ENCODE measurements at places on chromosomes 6 and 20.
A peak's percentile ranks its signal among the peaks of the same experiment; 100 is the strongest.

- DNase-seq: no peak
These were observed 197.5 kb upstream of the COL21A1 start for GRCh38 chr6:56444855-56445254.

- DNase-seq: no peak
These were observed 53.8 kb downstream of the PHF3 start for GRCh38 chr6:63689421-63689820.

- no peak for DNase-seq
These were observed 63.5 kb upstream of the ADGRF1 start for GRCh38 chr6:47105469-47106178.

DNA sequence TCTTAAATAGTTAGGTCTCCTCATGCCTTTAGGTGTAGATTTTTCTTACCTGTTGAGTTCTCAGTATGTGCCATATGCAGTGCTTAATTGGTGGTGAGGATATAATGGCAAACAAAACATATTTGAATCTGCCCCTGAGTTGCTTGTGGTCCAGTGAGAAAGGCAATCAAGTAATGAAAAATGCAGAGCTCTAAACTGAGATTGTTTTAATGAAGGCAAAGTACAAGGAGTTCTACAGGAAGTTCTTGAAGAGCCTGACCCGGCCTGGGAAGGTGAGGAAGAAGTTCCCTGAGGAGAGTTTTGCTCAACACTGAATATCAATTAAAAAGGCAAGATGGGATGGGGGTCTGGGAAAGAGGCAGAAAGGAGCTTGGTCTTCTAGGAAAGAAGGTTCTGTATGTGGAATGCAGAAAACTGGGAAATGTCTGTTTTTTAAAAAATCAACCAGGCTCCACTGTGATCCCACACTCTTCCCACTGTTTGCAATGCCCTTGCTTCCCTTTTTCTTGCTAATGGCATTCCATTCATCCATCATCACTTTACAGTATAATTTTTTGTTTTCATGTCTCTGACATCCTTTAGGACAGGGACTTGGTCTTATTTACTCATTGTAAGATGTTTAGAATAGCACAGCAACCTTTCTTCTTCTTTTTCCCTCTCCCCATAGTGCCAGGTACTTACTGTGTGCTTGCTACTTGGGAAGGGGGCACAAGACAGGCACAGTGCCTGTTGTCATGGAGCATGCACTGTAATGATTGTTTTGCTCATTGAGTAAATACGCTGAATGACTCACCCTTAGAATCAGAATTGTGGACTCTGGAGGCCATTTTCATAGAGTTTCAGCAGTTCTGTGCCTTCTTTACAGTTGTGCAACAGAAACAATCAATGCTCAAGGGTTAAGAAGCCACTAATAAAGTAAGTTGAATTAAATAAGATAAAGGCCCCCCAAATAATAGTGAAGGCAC is 64.3 kb downstream of the ANKS1A start:
- DNase-seq: no peak

GRCh38 chr20:8150591-8150990 is 18.5 kb downstream of the PLCB1 start:
- no peak for DNase-seq

DNA sequence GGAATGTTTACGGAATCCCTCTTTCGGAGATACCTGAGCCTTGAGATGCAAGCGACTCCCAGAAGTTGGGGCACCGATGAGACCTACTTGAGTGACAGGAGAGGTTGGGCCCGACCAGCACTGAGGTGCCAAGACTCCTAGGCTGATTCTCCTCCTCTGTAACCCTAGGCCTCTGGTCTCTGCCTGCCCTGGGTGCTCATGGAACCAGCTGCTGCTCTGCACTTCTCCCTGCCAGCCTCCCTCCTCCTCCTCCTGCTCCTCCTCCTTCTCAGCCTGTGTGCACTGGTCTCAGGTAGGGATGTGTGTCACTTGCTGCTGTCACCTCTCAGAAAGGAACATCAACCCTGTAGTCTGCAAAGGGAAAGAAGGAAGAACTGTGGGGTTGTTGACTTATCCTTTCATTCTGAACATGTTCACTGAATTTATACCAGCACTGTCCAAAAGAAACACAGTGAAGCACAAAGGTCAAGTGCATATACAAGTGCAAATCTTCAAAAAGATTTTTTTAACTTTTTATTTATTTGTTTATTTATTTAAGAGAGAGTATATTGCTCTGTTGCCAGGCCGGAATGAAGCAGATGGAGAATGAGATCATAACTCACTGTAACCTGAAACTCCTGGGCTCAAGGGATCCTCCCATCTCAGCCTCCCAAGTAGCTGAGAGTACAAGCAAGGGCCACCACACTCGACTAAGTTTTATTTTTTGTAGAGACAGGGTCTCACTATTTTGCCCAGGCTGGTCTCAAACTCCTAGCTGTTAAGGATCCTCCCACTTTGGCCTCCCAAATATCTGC is 913 bp downstream of the BTN2A2 start:
- no peak for DNase-seq

DNA sequence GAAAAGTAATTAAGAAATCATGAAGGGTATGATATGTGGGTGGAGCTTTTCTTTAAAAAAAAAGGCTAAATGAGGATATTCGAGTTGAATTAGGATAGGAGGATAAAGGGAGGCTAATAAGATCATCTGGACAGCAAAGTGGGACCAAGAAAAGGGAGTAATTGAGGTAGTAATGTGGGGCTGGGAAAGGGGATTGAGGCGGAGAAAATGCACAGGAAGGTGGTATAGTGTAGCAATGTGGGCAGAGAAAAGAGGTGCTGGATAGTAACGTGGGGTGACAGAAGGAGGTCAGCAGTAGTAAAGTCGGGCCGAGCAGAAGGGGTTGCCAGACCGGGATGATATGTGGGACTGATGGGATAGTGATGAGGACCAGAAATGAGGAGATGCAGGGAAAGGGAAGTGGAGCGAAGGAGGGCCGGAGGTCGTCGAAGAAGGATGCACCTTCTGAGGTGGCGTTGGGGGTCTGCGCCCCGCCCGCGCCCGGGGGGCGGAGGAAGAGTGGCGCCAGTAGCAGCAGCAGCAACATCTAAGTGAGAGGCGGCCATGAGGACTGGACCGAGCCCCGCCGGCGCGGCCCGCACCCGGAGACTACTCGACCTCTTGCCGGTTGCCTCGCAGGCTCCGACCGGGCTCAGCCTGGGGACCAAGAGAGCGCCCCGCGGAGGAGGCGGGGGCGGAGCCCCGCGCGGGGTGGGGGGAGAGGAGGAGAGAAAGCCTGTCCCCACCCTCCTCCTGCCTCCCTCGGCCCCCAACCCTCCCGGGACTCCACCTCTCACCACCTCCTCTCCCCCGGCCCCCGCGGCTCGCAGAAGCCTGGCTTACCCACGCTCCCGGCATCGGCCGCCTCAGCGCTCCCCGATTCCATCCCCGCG is 887 bp downstream of the GABBR1 start:
- peak; percentile 88 for DNase-seq

GRCh38 chr6:92714346-92714745 is 705.0 kb downstream of the EPHA7 start:
- no peak for DNase-seq

DNA sequence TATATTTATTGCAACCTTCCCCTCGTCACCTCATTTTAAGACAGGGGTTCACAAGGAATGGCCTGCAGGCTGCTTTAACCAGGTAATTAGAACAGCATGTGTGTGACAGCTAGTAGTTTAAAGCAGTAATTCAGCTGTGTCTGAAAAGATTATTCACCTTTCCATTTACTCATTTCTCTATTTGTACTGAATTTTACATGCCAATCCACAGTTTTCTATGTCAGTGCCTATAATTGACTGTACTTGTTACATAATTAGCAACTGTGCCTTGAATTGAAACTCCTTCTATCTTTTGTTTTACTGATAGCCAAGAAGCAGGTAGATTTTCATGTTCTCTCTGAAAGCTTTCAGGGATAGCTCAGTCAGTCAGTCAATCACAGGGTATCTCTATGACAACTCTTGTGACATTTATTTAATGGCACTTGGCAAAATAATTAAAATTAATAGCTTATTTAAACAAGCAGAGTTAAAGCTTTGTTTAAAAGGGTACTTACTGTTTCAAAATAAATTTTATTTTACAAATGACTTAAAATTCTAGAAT is 214.0 kb downstream of the ZFAND3 start:
- no peak for DNase-seq

GRCh38 chr6:111087106-111087835 is at the start of gene SLC16A10:
SLC16A10 (plus strand) TSS chr6:111087503; CDS start chr6:111087753, 250 bp downstream.
- peak; percentile 97 for DNase-seq

DNA sequence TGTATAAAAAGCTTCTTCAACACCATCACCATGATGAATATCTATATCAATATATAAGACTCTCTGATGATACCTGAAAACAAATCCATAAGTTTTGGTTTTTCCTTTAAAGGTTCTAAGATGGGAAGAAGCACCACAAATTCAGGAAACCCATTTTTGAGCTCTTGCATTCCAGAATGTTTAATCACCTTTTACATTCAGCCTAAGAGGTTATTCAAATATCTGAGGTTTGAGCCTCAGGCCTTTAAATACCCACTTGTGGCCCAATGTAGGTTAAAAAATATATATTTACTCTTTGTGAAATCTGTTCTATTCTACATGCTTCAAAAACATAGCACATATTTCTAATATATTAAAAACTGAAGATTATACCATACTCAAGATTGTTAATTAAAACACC is 17.6 kb downstream of the HDAC2 start:
- DNase-seq: no peak

- DNase-seq: no peak
These were observed 1.7 kb upstream of the AIG1 start for GRCh38 chr6:143058987-143059386.

- DNase-seq: no peak
These were observed 131.0 kb upstream of the PHACTR1 start for GRCh38 chr6:12585497-12585958.

GRCh38 chr6:155648301-155648700 is 192.7 kb upstream of the NOX3 start:
- no peak for DNase-seq

- no peak for DNase-seq
These were observed 173.8 kb downstream of the PTPRK start for GRCh38 chr6:128346569-128346968.

DNA sequence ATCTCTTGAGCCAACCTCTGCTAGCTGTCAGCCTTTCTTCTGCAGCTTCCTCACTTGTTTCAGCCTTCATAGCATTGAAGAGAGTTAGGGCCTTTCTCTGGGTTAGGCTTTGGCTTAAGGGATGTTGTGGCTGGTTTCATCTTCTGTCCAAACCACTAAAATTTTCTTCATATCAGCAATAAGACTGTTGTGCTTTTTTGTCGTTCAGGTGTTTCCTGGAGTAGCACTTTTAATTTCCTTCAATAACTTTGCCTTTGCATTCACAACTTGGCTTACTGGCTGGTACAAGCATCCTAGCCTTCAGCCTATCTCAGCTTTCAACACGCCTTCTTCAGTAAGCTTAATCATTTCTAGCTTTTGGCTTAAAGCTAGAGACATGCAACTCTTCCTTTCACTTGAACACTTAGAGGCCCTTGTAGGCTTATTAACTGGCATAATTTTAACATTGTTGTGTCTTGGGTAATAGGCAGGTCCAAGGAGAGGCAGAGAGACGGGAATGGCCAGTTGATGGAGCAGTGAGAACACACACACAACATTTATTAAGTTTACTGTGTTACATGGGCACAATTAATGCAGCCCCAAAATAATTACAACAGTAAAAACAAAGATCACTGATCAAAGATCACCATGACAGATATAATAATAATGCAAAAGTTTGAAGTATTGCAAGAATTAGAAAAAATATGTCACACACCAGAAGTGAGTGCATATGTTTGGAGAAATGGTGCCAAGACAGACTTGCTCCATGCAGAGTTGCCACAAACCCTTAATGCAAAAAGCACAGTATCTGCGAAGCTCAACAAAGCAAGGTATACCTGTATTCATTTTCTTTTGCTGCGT is 98.6 kb downstream of the HIVEP1 start:
- no peak for DNase-seq

- DNase-seq: no peak
These were observed 42.3 kb downstream of the CHMP4B start for GRCh38 chr20:33853507-33853813.

DNA sequence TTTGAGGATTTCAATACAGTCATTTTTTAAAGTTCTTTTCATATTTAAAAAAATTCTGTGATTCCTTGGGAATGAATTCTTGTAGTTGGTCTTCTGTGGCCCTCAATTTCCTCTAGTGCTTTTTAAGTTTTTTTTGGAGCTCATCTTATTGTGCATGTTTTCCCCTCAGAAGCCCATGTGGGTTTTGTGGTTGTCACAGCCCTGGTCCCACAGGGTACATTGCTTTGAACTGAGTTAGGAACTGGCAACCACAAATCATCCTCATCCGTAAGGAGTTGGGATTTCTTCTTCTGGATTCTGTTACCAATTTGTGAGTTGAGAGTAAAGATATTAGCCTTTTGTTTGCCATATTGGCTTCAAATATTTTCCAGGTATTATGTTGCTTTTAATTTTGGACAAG is 89.9 kb downstream of the AKAP7 start:
- no peak for DNase-seq

- no peak for DNase-seq
These were observed 40.8 kb upstream of the GFOD1 start for GRCh38 chr6:13528232-13528631.

DNA sequence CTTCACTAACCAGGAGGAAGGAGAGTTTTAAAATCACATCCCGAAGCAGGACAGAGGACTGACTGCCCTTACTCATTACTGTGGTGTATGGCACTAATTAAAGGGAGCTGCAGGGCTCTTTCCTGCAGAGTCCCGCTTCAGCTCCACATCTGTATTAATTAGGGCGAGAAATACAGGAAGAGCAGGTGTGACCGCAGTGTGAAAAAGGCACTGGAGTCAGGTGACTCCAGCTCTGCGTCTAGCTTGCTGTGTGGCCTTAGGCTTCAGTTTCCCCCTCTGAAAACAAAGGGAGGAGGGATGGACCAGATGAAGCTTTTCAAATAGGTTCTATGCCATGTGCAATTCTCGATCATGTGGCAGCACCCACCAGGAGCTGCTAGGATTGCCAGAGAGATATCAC is 34.0 kb downstream of the KIAA1755 start:
- DNase-seq: no peak

GRCh38 chr6:90266905-90267621 is 29.6 kb downstream of the BACH2 start:
- DNase-seq: no peak

DNA sequence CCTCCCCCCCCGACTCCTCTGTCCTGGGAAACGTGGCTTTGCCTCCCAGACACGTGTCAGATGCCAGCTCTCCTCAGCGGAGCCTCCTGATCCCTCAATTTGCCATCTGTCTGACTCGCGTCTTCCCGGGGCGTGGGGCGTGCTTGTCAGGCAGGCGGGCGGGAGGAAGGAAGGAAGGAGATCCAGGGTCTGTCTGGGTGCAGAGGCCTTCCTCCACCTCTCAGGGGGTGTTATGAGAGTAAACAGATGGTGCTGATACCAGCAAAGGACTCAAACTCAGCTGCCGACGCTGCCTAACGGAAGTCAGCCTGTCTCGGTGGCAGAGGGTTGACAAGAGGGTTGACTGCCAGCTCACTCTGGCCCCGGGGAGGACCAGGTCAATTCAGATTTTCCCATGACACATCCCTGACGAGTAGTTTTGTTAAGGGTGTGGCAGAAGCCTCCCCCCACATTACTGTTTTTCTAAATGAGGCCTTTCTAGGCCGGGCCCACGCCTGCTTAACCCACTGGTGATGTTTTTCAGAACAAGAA is 17.0 kb downstream of the UQCC2 start:
- peak; percentile 47 for DNase-seq

- no peak for DNase-seq
These were observed 6.2 kb downstream of the TMEM242 start for GRCh38 chr6:157316871-157317814.
